Pancreas (tissue), 10 donors: ENCODE measurements at places on chromosomes 4 and X. TPM values are rescaled to one million over a fixed set of nuclear protein-coding genes. Genes with fewer than 3 reads are reported as not detected.

- no peak overlapping the region for H3K4me3 ChIP-seq
- no peak overlapping the region for H3K27ac ChIP-seq
- DNase-seq: peak; percentile 69
- H3K4me1 ChIP-seq: no peaks in the 10 kb centered on the region
- H3K27me3 ChIP-seq: no peaks in the 10 kb centered on the region
Measured at GRCh38 chrX:314781-315595, 3.6 kb downstream of the GTPBP6 start.

QRFPR gene
- not detected for total RNA-seq

GRCh38 chr4:110418641-110419040 lies 57.3 kb upstream of the ENPEP start:
- no peaks in the 10 kb centered on the region for H3K36me3 ChIP-seq
- no peak overlapping the region for H3K4me3 ChIP-seq
- no peak overlapping the region for H3K27ac ChIP-seq
- H3K27me3 ChIP-seq: no peaks in the 10 kb centered on the region
- H3K4me1 ChIP-seq: no peaks in the 10 kb centered on the region

GRCh38 chr4:1512738-1513660 lies 106.8 kb upstream of the NKX1-1 start:
- no peak overlapping the region for H3K4me3 ChIP-seq
- H3K27ac ChIP-seq: no peak overlapping the region
- H3K4me1 ChIP-seq: no peaks in the 10 kb centered on the region

TBX22 gene
- not detected for total RNA-seq
